Chondrocyte (in vitro differentiated cells): ENCODE measurements at places on chromosomes 13 and 19. TPM values are rescaled to one million over a fixed set of nuclear protein-coding genes. Genes with fewer than 3 reads are reported as not detected.

DNA sequence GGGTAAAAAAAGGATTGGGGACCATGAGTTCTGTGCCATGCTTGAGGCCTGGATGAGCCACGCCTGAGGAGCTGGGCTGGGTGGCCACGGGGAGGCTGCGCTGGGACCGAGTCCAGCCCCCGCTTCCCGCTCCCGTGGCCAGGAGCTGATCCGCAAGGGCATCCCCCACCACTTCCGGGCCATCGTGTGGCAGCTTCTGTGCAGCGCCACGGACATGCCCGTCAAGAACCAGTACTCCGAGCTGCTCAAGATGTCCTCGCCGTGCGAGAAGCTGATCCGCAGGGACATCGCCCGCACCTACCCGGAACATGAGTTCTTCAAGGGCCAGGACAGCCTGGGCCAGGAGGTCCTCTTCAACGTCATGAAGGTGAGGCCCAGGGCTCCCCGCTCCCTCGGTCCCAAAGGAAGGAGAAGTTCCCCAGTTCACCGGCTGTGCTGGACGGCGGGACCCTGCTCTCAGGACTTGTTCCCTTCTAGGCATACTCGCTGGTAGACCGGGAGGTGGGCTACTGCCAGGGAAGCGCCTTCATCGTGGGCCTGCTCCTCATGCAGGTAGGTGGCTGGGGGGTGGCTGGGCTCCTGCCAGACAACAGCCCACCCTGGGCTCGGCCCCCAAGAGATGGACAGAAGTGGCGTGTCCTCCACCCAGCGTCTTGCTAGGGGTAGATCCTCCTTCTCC is 18.9 kb downstream of the EVI5L start:
- H3K27ac ChIP-seq: no peak overlapping the region
- H3K36me3 ChIP-seq: no peaks in the 10 kb centered on the region
- peaks cover 6% of the 10 kb centered on the region for H3K4me1 ChIP-seq

DNA sequence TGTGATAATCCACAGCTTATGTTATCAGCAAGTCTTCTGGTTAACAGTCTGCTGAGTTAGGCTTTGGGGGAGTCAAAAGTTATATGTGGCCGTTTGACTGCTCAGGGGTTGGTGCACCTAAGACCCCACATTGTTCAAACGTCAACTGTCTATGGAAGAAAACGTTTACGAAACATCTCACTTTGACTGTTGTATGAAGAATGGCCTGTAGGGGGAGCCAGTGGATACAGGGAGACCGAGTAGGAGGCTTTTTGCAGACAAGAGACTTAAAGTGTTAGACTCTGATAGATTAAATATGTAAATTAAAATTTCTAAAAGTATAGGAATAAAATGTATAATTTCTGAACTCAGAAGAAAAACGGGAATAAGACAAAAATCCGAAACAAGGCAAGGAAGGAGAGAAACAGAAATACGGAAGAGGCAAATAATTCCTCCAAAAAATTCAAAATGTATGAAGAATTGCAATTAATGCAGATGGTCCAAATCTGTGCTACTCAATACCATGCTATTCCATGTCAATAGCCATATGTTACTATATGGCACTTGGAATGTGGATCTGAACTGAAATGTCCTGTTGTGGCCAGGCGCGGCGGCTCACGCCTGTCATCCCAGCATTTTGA is 37.8 kb downstream of the TNFSF14 start:
- H3K36me3 ChIP-seq: no peaks in the 10 kb centered on the region
- H3K4me1 ChIP-seq: peaks cover 8% of the 10 kb centered on the region
- no peak for DNase-seq
- no peak overlapping the region for H3K4me3 ChIP-seq
- peaks cover 4% of the 10 kb centered on the region for H3K27me3 ChIP-seq

- H3K4me1 ChIP-seq: no peaks in the 10 kb centered on the region
- DNase-seq: no peak
- H3K4me3 ChIP-seq: no peak overlapping the region
- no peak overlapping the region for H3K27ac ChIP-seq
- no peaks in the 10 kb centered on the region for H3K36me3 ChIP-seq
- peaks cover 5% of the 10 kb centered on the region for H3K27me3 ChIP-seq
Observed at GRCh38 chr19:54369082-54369687, 4.5 kb upstream of the LAIR1 start.

DNA sequence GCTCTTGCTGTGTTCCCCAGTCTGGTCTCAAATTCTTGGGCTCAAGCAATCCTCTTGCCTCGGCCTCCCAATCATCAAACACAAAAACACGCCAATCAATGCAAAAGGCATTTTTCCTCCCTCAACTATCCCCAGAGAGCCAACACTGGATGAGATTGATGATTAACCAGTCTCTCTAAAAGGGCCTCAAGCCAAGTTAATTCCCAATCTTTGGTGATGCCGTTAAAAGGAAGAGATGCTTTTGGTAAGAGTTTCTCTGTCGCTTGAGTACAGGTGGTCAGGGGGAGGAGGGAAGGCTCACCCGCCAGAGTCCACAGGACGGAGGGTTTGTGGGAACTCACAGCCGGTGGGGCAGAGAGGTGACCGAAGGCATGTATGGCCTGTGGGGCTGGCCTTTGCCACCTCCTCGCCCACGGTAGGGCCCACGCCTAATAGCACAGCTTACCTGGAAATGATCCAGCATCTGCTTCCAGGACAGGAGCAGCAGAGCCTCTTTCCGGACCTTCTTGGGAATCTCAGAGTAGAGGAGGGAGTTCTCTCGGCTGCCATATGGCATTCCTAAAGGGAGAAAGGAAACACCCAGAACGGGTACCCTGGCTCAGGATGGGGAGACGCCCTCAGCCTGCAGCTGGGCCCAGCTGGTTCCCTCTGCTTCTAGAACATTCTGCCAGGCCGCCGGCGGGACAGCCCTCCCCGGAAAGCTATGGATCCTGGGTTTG is 18.1 kb downstream of the DPP9 start:
- H3K36me3 ChIP-seq: peaks cover 21% of the 10 kb centered on the region
- H3K27ac ChIP-seq: no peak overlapping the region
- peaks cover 36% of the 10 kb centered on the region for H3K4me1 ChIP-seq
- no peak overlapping the region for H3K4me3 ChIP-seq
- H3K27me3 ChIP-seq: no peaks in the 10 kb centered on the region

DNA sequence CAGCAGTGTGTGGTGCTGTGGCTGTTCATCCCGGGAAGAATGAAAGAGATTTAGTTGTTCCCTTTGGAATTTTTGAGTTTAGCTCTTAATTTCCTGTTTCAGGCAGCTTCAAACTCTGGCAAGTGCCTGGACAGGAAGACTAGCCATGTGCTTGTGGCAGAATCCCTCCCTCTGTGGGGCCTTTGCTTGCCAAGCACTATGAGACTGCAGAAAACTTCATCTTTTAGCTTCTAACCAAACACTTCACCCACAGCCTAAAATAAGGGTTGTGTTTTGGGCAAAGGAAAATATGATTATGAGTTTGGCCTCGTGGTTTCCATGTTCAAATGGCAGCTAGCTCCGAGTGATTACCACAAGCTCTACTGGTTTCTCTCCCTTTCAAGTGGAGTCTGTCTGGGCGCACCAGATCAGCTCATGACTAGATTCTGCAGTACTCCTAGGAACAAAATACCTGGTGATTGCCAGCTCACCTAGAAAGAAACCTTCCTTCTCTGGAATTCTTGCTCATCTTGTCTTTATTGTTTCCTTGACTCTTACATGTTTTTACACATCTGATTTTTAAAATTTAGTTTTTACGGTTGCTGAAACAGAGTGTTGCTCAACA is 707.5 kb downstream of the SLITRK6 start:
- no peaks in the 10 kb centered on the region for H3K36me3 ChIP-seq
- no peak overlapping the region for H3K27ac ChIP-seq
- peaks cover 20% of the 10 kb centered on the region for H3K4me1 ChIP-seq
- H3K4me3 ChIP-seq: no peak overlapping the region
- no peaks in the 10 kb centered on the region for H3K27me3 ChIP-seq

DNA sequence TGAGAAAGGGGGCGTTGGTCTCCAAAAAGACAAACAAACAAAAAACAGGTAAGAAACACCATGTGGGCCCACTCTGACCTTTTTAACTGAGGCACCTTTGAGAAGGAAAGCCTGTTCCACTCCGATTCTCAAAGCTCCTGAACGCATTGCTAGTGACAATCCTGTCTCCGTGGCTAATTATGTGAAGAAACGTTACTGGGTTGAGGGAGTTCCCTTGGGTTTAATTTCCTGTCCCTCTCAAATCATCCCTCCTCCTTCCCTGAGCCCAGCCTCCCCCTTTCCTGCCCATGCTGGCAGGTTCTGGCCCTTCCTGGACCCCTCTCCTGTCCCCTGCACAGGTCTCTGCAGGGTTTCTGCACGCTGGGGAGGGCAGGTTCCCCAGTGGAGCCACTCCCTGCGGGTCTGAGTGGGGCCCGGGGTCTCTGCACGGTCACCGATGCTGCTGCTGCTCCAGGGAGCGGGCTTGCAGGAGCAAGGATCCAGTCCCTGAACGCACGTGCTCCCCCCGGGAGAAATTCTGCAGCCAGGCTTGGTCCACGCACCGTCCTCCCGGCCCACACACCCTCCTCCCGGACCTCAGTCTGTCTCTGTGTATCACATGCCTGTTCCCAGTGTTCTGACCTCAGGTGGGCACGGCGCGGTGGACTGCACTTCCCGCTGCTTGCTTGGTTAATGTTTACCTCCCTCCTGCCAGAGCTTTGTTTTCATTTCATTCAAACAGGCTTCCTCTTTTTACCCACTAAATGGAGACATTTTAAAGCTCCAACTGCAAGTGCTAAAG is 76.4 kb upstream of the MCF2L start:
- peaks cover 10% of the 10 kb centered on the region for H3K4me1 ChIP-seq
- H3K27ac ChIP-seq: no peak overlapping the region
- DNase-seq: peak; percentile 77

DNA sequence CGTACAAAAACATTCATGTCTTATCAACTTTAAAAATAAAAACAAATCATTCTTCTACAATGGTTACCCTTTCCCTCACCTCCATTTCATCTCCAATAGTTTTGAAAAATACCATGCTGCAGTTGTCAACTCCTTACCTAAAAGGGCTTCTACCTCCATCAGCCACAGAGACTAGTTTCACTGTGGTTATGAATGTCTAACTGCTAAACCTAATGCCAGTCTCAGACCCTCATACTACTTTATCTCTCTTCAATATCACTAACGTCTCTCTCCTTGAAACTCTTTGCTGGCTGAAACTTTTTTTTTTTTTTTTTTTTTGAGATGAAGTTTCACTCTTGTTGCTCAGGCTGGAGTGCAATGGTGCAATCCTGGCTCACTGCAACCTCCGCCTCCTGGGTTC is 27.1 kb downstream of the LNX2 start:
- no peaks in the 10 kb centered on the region for H3K4me1 ChIP-seq
- H3K4me3 ChIP-seq: no peak overlapping the region
- no peak for DNase-seq
- no peaks in the 10 kb centered on the region for H3K36me3 ChIP-seq
- no peak overlapping the region for H3K27ac ChIP-seq
- no peaks in the 10 kb centered on the region for H3K27me3 ChIP-seq

- H3K4me3 ChIP-seq: no peak overlapping the region
- peaks cover 31% of the 10 kb centered on the region for H3K4me1 ChIP-seq
- H3K27me3 ChIP-seq: no peaks in the 10 kb centered on the region
- peaks cover 29% of the 10 kb centered on the region for H3K36me3 ChIP-seq
Observed at GRCh38 chr13:98443329-98443728, 133.6 kb downstream of the STK24 start.

GRCh38 chr19:441213-441836 is 19.5 kb downstream of the SHC2 start:
- no peak overlapping the region for H3K4me3 ChIP-seq
- peaks cover 9% of the 10 kb centered on the region for H3K36me3 ChIP-seq
- H3K27me3 ChIP-seq: no peaks in the 10 kb centered on the region
- no peak for DNase-seq
- H3K27ac ChIP-seq: no peak overlapping the region

GRCh38 chr19:18329035-18329376 is 6.1 kb upstream of the LSM4 start:
- DNase-seq: no peak
- H3K27ac ChIP-seq: peak overlapping the region; percentile 95
- peaks cover 16% of the 10 kb centered on the region for H3K4me1 ChIP-seq
- no peaks in the 10 kb centered on the region for H3K36me3 ChIP-seq
- peak overlapping the region; percentile 74 for H3K4me3 ChIP-seq

DNA sequence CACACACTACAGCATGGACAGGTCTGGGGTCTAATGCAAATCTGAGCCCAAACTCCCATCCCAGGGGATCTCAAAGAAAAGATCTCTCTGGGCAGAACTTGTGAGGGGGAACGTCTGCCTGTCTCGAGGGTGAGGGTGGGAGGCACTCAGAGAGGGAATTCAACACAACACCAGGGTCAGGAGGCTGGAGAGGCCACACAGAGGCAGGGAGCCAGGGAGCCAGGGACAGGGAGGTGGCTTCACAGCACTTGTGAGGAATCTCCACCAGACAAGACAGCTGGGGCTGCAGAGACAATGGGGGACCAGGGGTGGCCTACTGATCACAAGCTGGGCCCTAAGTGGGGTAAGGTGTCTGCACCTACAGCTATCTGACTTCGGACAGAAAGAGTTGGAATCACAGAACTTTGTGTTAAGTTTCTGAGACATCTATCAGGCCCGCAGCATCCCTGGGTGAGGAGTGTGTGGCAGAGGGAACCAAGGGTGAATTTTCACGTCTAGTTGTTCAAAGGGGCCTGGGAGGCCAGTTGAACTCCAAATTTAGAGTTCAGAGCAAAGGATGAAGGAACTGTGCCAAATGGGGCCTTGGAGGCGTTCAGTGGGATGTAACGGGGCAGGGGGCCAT is 12.7 kb upstream of the AKAP8L start:
- H3K36me3 ChIP-seq: peaks cover 10% of the 10 kb centered on the region
- H3K4me3 ChIP-seq: peak overlapping the region; percentile 89
- H3K27ac ChIP-seq: peak overlapping the region; percentile 88
- H3K4me1 ChIP-seq: peaks cover 28% of the 10 kb centered on the region
- DNase-seq: no peak

GRCh38 chr13:102610296-102610895 is 13.6 kb downstream of the TPP2 start:
- H3K27ac ChIP-seq: no peak overlapping the region
- H3K36me3 ChIP-seq: peaks cover 12% of the 10 kb centered on the region
- no peaks in the 10 kb centered on the region for H3K27me3 ChIP-seq
- H3K4me1 ChIP-seq: no peaks in the 10 kb centered on the region

GRCh38 chr19:44345959-44346358 is 10.5 kb downstream of the ZNF112 start:
- H3K4me1 ChIP-seq: no peaks in the 10 kb centered on the region
- H3K4me3 ChIP-seq: no peak overlapping the region
- peaks cover 17% of the 10 kb centered on the region for H3K36me3 ChIP-seq

TSHZ3 gene
- total RNA-seq: 15.3 to 23.3 TPM (median 17.0 TPM) in 3 replicates

KIR3DL1 gene
- total RNA-seq: not detected in 3 replicates

STXBP2 gene
- 2.7 to 10.2 TPM (median 8.1 TPM) in 3 replicates for total RNA-seq

SBK2 gene
- total RNA-seq: not detected in 3 replicates
